ENCODE measurements at places on chromosomes 1 and 21.

DNA sequence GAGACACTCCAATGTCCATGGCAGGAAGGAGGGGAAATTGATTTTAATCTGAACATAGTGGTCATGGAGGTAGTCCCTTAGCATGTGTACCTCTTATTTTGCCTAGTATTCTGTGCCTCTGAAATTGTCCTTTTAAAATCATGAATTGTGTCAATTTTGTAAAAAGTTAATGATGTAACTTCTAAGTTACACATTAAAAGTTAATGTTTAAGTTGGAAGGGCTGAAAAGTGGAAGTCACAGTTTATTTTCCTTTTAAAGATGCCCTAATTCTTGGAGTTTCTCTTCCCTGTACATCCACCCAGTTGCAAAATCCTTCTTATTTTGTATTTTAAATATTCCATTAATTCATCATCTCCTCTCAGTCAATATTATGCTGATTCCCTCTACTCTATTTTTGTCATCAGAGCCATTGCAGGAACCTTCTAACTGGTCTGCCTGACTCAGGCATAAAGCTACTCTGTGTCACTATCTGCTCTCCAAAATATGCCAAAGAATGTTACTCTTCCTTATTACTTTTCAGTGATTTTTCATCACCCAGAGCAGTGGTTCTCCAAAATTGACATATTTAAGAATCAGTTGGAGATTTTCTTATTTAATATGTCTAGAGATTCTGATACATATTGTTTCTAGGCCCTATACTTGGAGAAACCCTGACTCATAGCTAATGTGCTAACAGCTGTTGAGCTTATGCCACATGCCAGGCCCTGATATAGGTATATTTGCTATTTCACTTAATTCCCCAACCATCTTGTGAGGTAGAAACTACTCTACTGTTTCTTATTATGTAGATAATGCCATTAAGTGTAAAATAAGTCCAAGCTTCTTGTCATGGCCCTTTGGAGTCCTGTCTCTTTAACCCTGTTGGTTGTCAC is 5.1 kb downstream of the HOOK1 start:
- no peak for DNase-seq

GRCh38 chr1:62107923-62108322 is 86.7 kb upstream of the L1TD1 start:
- no peak for DNase-seq

- DNase-seq = no peak
These were observed 5.8 kb upstream of the C1orf159 start for GRCh38 chr1:1121611-1122077.

DNA sequence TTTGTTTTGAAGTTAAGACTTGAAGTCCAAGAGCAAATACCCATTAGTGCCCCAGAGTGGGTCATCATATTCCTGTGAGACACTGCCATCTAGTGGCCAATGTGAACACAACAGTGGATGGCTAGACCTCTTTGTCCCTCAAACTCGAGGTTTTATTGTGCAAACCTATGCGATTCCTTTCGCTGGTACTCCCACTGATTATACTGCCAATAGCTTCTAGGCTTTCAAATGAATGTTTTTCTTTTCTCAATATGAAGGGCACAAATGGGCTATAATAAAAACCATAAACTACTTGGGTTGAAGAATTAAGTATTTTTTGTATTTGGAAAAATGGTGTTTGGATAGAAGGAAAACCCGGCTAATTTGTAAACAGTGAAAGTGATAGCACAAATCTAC is 100.4 kb upstream of the ZNF281 start:
- DNase-seq = peak; percentile 19

DNA sequence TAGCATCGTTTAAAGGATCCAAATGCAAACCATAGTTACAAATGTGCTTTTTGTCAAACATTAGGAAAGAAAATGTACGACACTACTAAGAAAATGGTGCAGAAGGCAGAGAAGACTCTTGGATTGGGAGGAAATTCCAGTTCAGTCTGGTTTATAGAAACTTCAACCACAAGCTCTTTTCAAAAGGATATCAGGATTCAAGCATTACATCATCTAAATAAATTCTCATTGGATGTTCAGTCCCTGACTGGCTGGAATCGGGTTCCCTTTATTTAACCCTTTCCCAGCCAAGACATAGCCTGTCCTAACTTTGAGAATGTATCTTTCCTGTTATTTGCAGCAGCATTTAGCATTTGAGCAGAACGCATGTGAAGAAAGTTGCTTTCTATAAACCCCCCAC is 184.6 kb downstream of the LMO4 start:
- DNase-seq = no peak

DNA sequence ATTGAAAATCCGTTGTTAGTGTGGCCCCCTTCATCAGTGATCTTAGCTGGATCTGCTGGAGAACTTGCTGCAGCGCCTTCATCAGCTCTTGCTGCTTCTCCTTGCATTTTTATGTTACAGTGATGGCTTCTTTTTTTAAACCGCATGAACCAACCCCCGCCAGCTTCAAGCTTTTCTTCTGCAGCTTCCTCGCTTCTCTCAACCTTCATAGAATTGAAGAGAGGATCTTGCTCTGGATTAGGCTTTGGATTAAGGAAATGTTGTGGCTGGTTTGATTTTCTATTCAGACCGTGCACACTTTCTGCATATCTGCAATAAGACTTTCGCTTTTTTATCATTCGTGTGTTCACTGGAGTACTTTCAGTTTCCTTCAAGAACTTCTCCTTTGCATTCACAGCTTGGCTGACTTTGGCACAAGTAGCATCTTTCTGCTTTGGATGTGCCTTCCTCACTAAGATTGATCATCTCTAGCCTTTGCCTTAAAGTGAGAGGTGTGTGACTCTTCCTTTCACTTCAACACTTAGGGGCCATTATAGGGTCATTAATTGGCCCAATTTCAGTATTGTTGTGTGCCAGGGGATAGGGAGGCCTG is 13.1 kb downstream of the RNF187 start:
- no peak for DNase-seq

DNA sequence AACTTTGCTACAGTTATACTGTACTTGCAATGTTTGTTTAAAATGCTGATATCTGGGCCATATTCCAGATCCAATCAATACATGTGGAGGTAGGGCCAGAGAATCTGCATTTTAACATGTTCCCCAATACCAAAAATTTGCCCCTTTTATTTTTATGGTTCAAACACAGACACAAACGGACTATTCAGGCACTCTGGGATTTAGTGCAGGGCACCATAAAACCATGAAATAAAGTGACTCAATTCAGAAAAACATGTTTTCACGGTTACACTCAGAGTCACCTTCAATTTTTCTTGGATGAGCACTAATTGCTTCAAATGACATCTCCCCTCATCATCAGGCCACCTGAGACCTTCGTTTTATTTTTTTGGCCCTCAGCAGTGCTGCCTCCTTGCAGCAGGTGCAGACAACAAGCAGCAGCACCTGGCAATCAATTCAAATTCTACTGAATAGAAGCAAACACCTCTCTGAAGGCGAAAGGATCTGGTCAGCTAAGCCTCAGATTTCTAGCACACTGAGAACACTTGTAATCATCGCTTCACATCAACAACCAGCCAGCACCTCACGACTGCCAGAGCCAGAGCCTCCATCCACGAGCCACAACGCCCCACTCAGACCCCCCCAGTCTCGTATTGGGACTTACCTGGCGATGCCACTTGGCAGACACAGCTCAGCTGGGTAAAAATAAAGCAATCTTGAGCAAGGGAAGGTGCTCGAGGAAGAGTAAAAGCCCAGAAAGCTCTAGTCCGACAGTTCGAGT is 1.1 kb downstream of the ERO1B start:
- DNase-seq = no peak

- no peak for DNase-seq
These were observed 13.7 kb upstream of the EPS8L3 start for GRCh38 chr1:109777436-109777835.

DNA sequence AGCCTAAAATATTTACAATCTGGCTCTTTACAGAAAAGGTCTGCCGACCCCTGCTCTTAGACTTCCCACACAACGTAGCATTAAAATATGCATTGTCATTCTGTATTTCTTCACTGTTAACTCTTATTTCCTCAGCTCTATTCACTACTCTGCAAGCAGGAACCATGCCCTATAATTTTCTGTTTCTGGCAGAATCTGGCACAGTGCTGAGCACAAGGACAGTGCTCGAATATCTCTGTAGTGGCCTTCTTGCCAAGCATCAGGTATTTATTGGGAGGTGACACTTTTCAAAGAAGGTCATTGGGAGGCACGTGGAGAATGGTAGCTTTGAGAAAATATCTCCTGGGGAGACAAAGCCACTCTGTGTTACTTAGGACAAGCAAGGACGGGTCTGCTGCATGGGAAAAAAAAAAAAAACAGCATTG is 77.9 kb downstream of the PSMG1 start:
- DNase-seq = no peak

DNA sequence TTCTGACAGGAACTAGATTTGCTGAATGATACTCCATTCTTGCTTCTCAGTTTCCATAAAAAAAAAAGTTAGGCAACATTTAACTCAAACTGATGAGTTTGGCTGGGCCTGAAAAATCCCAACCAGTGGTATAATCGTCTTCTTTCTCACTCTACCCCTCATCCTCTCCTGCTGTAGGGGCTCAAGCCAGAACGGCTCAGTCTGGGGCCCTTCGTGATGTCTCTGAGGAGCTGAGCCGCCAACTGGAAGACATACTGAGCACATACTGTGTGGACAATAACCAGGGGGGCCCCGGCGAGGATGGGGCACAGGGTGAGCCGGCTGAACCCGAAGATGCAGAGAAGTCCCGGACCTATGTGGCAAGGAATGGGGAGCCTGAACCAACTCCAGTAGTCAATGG is 1.6 kb downstream of the TXLNA start:
- DNase-seq = no peak

DNA sequence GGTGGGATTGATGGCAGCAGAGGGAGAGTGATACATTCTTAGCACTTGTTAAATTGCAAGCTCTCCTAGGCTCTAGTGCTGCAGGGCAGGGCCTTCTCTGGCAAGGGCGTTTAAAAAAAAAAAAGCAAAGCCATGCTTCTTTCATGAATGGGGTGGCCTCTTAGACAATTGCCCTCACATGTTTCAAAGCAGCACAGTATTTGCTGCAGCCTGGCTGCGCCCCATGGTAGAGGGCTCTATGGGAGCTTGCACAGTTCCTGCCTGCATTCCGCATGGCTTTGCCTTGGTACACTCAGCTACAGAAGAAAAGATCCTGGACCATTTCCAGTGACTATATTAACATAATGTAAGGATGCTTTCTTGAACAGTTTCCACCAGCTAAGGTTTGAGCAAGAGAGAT is 267.2 kb downstream of the ZNF648 start:
- DNase-seq = no peak

DNA sequence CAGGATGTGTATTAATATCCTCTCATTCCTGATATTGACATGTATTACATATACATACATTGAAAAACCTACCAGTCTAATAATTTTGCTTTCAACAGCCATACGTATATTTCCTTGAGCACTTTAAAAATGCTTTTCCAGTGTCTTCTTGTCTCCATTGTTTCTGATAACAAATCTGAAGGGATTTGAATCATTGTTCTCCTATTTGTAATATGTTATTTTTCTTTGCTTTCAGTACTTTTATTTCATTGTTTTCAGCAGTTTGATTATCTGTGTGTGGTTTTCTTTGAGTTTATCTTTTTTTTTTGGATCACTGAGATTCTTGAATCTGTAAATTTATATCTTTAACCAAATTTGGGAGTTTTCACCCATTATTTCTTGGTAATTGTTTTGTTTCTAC is 65.3 kb downstream of the RABGAP1L start:
- DNase-seq = no peak

GRCh38 chr1:109615879-109616278 is 3.5 kb downstream of the GNAT2 start:
- no peak for DNase-seq

DNA sequence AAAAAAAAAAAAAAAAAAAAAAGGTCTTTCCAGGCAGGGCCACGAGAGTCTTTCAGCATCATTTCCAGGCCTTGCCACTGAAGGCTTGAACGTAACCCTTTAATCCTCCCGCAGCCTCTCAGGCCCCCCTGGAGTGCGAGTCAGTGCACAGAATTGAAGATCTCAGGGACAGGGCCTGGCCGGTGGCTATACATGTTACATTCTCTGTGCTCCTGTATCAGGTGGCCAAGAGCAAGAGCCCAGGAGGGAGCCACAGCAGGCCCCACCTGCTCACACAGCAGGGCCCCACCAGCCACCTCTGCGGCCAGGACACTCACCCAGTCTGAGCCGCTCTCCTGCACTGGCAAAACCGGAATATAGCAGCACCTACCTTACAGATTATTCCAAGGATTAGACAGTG is 34.1 kb upstream of the SLC25A33 start:
- DNase-seq = no peak

DNA sequence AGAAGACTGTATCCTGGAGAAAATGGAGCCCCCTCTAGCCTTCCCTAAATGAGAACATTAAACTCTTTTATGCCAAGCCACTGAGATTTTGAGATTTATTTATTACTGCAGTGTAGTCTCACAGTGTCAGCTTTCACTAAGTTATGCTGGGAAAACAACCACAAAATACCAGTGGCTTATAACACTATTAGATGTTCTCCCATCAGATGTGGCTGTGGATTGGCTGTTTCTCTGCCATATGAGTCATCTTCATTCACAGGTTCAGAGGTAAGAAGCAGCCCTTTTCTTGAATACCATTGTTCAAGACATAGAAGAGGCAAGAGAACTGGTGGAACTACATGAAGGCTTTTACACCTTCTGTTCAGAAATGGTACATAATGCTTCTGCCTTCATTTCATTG is 32.1 kb upstream of the ST6GALNAC5 start:
- DNase-seq = no peak

Data from BJ (cell line).